ENCODE measurements at places on chromosomes 6 and 20.

DNA sequence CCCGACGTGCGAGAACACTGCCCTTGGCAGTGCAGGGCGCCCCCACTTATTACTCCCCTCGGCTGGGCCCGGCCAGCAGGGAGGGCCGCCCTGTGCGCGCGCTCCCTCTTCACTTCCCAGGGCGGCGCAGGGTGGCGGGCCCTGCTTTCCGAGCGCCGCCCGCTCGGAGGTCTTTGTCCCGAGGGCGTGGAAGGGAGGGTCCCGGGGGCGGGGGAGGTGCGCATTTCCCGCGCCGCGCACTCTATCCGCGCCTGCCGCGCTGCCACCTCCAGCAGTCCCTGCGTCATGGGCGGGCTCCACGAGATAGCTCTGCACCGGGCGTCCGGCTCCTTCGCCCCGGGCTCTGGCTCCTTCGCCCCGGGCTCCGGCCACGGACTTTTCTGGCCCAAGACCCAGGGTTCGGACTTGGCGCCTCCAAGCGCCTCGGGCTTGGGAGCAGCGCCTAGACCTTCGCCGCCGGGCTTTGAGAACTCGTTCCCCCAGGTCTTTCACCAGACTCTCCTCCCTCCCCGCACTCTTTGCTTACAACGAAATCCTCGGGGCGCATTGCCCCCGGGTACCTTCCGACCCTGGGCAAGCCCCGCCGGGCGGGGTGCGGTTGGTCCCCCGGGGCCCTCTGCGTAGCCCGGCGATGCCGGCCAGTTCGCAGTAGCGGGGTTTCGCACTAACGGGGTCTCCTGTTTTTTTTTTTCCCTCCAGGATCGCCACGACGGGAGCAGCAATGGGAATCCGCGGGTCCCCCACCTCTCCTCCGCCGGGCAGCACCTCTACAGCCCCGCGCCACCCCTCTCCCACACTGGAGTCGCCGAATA, 1.6 kb downstream of the TFAP2C start:
- DNase-seq, result no peak

- DNase-seq, result no peak
Observed at GRCh38 chr6:74318738-74319137, 622.7 kb downstream of the CD109 start.

DNA sequence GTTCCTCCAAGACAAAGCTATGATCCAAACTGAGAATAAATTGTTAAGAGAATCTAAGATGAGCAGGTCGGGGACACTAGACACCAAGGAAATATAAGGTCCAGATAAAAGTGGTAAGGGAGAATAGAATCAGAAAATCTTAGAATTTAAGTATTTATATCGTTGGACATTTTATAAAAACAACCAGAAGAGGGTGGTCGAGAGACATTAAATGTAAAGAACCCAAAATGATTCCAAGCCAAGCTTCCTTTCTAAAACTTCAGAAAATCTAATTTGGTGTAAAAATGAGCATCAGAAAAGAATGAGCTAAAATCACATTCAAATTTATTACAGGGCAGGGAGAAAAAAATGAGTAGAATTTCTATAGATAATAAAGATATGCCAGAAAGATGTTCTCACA, 97.8 kb upstream of the OGFRL1 start:
- peak; percentile 41 for DNase-seq

DNA sequence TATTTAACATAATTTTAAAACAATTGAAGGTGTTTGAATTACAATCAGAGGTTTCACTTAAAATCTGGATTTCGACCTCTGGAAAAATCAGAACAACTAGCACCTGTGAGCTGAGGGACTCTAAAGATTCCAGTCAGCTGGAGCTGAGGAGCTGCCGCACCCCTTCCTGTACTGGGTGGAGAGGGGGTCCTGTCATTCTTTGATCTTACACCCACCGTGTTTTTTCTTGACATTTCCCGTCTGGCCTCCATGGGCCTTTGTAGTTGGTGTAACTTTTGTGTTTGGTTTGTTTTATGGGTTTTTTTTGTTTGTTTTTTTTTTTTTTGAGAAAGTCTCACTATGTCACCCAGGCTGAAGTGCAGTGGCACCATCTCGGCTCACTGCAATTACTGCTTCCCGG, 17.2 kb downstream of the ARFGEF2 start:
- DNase-seq, result no peak

GRCh38 chr6:18978337-18979128, 591.4 kb downstream of the RNF144B start:
- DNase-seq, result no peak

DNA sequence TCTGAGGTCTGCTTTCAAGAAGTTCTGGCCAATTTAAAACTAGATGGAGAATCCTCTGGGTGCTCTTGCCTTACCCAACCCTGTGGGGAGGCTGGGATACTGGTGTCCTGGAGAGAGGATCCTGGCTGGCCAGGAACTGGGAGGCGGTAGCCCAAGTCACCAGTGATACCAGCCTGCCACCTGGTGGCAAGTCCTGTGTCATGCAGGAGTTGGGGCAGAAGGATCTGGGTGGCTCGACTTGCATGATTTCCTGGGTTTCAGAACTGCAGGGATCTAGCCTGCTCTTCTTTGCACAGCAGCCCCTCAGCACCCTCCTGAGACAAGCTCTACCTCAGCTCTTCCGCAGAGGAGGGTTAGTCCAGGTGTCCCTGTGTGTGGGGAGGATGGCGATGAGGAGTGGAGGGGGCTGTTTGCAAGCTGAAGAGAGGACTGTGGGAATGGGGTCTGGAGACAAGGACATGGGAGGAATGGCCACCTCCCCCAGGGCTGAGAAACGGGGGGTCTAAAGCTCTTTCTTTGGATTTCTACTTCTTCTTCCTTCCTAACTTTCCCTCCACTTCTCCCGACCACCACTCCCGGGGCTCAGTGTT, 4.2 kb downstream of the KCNK17 start:
- DNase-seq, result peak; percentile 60

GRCh38 chr6:41642090-41642959, 4.1 kb downstream of the MDFI start:
- DNase-seq, result no peak

DNA sequence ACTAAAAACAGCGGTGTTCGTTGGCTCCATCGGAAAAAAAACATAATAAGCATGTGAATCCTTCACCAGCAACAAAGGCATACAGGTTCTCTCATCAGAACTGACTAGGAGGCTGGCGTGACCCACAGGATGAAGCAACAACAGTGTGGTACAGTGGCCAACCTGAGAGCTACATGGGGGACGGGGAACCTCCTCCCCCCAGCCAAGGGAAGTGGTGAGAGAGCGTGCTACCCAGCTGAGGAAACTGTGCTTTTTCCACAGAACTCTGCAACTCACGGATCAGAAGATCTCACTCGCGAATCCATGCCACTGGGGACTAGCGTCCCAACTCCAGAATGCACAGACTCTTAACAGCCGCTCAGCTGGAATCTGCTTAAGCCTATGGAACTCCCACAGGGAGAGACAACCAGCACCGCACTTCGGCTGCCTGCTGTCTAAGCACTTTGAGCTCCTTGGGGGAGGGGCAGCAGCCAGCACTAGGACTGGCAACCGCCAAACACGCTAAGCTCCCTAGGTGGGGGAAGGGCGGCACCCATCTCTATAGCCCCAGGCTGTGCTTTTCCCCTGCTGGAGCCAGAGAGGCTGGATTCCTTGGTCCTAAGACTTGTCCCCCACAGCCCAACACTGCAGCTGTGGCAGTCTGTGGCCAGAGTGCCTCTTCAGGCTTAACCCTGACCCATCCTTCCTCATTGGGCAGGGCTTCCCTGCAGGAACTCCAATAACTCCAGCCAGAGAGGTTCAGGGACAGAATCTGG, 538.3 kb upstream of the BTBD3 start:
- DNase-seq, result no peak

DNA sequence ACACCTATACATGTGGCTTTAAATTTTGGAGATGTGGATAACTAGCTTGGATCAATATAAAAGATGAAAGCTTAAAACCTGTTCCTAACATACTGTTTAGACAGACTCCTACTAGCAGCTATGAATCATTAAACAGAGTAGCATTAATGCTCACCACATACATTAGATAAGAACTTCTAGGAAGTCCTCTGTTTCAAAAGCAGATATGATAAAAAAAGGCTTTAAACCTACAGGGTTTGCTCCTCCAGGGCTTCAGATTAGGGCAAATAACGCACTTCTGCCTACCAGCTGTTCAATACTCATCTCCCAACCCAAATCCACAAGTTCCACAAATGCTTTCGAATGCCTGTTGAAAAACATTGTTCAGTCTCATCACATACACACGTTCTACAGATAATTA, 1.5 kb downstream of the REPS1 start:
- no peak for DNase-seq

DNA sequence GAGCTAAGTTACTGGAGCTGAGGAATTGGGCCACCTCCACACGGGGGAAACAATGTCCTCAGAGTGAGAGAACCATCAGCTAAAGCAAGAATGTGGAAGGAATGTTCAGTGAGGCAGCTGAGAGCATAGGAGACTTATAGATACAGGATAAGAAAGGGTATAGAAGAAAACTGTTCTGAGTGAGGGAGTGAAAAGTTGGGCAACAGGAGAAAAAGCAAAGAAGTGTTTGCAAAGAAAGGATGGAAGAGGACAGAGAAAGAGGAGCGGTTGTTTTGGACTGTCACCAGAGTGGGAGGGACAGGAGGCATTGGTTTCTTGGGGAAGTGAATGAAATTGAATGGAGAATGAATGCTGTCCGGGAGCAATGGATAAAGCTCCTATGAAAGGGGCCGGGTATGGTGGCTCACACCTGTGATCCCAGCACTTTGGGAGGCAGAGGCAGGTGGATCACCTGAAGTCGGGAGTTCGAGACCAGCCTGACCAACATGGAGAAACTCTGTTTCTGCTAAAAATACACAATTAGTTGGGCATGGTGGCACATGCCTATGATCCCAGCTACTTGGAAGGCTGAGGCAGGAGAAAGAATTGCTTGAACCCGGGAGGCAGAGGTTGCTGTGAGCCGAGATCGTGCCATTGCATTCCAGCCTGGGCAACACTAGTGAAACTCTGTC, 296.5 kb downstream of the ADGB start:
- no peak for DNase-seq

DNA sequence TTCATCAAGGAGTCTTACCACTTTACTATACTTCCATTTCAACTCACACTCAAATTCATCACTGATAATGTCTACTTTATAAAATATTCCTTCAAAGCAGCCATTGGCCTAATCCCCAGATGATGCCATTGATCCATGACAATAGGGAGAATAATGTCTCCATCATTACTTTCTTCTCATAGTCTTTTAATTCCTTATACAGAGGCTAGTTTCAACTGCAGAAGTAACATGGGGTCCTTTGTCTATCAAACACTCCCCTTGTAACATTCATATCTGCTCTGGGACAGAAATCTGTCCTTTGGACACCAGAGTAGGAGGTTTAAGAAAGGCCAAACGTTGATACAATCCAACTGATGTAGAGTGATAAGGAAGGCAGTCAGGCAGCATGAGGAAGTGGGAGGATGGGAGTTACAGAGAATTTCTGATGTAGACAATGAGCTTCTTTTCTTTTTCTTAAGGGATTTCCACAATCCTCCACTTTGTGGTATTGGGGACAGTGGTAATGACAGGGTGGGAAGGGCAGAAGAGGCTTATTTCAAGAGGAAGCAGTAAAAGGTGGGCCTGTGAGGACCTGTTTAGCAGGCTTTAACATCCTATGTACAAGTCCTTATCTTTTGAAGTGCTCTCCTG, 18.9 kb upstream of the HLA-DOA start:
- no peak for DNase-seq

DNA sequence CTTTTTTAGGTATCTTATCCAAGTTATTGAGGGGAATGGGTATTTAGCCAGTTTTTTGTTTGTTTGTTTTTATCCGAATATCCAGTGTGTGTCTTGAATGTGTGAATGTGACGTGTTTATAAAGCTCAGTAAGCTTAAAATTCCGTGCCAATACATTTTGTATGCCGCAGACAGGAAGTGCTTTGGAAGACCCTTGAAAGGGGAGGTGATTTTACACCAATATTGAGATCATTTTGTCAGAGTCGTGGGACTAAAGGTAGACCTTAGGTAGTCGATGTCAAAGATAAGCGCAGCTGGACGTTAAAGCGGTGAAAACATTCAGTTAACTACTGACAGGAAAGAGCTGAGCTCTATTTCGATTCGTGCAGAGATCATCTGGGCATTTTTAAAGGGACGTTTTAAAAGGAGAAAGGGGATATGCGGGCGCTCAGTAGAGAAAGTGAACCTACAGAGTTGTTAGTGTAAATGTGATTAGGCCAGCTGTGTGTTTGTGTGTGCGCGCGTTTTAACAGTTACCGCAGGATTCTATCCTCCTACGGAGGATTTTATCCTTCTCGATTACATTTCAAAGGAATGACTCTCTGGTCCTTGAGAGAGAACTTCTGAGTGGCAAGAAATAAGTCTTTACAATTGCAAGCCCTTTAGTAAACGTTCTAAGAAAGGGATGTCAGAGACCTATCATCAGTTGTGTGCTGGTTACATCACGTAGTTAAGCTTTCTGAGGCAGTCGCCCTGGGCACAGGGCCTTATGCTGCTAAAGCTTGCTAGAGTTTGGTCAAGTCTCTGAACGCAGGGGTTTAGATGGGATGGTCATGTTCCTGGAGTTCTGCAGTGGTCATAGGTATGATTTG, 625 bp upstream of the ECHDC1 start:
- peak; percentile 48 for DNase-seq

DNA sequence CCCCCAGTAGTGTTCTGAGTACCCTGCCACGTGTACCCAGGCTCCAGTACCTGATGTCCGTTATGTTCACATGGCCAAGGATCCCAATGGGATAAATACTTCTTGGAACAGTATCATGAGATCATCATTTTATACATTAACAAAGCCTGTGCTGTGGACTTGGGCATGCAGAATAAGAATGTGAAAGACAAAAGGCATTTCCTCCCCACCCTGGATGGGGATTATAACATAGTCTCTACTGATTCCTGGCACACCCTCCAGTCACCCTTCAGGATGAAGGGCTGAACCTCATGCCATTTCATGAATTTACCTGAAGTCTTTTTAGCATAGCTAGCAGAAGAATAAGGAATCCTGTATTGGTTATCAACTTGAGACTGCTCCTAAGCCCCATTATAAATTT, 2.8 kb downstream of the TNFRSF21 start:
- DNase-seq, result no peak

DNA sequence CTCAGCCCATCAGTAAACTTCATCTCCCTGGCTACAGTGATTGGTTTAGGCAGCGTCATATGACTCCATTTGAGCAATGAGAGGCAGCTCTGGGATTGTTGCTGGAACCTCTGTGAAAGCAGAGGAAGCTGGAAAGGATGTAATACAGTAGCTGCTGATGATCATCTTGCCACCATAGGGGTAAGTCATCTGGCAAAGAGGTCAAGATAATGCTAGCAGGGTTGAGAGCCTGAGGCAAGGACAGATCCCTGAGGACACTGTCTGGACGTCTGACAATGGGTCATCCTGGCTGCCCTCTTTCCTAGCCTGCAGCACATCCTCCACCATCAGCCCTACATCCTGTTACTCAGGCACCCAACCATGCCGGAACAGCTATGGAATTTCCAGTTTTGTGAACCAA, 25.5 kb upstream of the FKBP1A start:
- DNase-seq, result no peak

DNA sequence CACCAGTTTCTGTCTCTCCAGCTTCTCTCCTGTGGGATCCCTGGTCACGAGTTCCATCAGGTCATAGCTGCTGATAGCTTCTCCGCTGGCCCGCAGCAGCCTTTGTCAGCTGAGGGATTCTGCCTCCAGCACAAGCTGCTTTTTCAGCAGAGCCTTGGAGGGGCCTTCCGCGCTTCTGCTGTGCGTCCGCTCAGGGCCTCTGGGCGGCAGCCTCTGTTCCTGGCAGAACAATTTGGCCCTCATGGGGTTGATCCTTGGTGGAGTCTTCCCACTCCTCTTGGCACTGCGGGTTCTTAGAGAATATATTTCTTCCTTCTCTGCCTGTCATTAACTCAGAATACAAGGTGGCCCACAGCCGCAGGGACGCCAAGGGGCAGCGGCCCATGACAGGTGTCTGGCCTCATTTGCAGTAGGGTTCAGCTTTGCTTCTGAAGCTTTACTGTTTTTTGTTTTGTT, 158.8 kb downstream of the DTNBP1 start:
- no peak for DNase-seq

All from AML-193 (cell line).